ENCODE measurements at places on chromosomes 16 and 17. TPM values are rescaled to one million over a fixed set of nuclear protein-coding genes. Genes with fewer than 3 reads are reported as not detected.

Gene GDE1
- total RNA-seq = 22.0 TPM

Gene CPHXL2
- not detected for total RNA-seq

- DNase-seq = no peak
These were observed 65.0 kb upstream of the AXIN2 start for GRCh38 chr17:65626451-65626850.

DNA sequence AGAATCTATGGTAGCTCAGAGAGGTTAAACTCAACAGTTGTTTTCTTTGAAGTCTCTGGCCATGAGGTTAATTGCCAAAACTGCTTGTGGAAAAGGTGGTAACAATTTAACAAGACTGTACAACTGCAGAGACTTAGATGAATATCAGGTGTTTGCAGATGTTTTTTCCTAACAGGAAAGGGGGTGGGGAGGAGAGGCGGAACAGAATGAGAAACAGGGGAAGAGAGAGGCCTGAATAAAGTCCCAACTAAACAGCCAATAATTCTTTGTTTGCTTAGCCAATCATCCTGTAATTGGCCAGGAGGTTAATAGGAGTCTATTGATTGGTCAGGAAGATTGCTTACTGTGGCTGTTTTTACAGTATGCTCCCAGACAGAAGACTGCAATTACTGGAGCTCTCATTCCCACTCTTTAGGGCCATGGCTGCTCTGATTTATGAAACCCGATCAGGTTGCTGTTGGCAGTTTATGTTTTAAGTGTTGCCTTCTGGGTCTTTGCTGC is 249.7 kb upstream of the TBX2 start:
- DNase-seq = no peak

DNA sequence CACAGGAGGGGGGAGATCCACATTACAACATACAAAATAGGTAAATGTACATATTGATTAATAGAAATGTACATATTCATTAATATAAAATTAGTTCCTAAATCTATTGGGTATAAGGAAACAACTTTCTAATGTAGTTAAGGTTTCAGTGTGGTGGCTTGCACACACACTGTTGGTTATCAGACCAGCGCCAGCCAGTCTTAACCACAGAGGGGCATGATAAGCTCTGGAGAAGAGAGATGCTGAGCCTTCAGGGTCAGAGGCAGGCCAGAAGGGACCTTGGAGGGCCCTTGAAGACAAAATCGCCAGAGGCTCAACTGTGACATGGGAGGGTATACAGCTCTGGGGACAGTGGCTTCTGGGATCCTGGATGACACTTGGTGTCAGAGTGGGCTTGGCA is 10.9 kb upstream of the ZFP90 start:
- DNase-seq = no peak
